ENCODE measurements at places on chromosomes 4 and X.
A peak's percentile ranks its signal among the peaks of the same experiment; 100 is the strongest.

- DNase-seq: peak; percentile 21
Observed at GRCh38 chr4:78710536-78710935, 65.6 kb upstream of the BMP2K start.

DNA sequence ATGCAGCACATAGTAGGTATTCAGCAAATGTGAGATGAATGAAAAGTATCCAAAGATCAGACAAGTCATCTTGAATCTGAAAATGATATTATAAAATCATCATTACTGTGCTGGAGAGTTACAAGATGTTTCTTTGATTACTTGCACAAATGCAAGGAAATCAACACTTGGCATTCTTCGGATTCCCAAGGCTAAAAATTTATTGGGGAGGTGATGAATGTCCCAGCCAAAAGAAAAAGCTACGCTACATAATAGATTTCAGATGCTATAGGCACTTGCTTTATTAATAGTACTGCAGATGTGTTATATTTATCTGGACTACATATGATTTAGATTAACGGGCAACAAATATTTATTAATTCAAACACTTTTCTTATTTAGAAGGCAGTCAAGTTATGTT, 286.7 kb upstream of the TENM3 start:
- DNase-seq: no peak

DNA sequence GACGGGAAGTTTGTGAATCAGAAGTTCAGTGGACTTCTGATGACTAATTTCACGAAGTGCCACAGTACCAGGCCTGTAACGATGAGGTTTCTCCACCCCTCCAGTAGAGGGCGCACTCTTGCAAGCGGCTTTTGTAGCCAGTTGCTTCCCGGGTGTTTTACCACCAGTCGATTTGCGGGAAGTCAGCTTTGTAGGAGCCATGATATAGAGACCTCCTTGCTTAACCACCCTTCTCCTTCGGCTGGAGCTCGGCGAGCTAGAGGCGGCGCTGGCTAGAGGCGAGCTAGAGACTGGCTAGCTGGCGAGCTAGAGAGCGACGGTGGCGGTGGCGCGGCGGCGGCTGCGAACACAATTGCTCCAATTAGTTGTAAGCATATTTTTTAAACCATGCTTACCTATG, 72.0 kb downstream of the IL1RAPL1 start:
- DNase-seq: peak; percentile 94

DNA sequence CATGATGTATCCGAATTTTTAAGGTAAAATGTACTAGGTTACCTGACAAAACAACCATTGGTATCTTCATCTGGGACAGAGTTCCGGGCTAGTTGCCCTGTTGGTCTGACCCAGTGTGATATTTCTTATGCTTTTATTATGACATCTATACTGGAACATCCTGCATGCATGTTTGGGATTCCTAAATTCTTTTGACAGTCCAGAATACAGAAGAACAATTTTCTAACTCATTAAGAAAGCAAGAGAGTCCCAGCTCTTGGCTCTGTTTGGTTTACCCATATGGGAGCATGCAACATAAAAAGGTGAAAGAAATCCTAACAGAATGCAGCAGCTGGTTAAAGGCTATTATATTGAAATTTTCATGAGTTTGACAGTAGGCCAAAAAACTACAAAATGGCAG, 247.7 kb upstream of the FTHL17 start:
- no peak for DNase-seq

- DNase-seq: no peak
Observed at GRCh38 chrX:96579252-96579651, 105.4 kb upstream of the DIAPH2 start.

- peak; percentile 83 for DNase-seq
Observed at GRCh38 chr4:125316401-125316790, 1.6 kb downstream of the FAT4 start.

GRCh38 chr4:153010146-153010545, 74.0 kb downstream of the FHDC1 start:
- no peak for DNase-seq
